ENCODE measurements at places on chromosomes 1 and 21.
A peak's percentile ranks its signal among the peaks of the same experiment; 100 is the strongest.

- no peak for DNase-seq
Measured at GRCh38 chr1:22575532-22576149, 12.4 kb downstream of the EPHA8 start.

- no peak for DNase-seq
Measured at GRCh38 chr21:43754948-43755781, 20.9 kb downstream of the CSTB start.

GRCh38 chr1:157993147-157993917 is at the start of gene KIRREL1:
Gene KIRREL1, plus strand, starts transcription at chr1:157993645. Its CDS starts 32 bp downstream, at chr1:157993677.
- DNase-seq: no peak

DNA sequence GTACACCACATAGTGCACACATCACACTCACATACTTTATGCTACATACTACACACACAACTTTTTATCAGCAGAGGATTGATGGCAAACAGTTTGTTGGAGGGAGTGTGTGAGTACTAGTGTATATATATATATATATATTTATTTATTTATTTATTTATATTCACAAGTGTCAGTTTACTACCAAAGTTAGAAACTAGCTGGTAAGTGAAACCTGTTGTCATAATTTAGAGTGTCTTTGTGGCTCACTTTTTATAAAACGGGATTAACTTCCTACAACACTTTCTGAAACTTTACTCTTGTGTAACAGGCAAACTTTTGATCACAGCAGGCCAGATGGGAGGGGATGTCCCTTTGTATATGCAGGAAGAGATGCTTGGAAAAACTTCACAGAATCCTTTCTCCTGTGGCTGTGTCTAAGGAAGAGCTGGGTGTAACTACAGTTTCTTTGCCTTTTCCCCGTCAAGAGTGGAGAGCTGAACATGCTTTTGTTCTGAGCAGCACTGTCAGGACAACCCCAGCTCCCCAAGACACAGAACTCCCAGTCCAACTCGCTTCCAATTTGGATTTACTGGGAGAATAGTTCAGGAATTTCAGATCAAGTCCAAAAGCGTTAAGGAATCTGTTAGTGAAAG is 1.9 kb upstream of the SAMD13 start:
- no peak for DNase-seq

GRCh38 chr1:76635784-76636183 is 231.5 kb upstream of the ST6GALNAC5 start:
- DNase-seq: no peak

DNA sequence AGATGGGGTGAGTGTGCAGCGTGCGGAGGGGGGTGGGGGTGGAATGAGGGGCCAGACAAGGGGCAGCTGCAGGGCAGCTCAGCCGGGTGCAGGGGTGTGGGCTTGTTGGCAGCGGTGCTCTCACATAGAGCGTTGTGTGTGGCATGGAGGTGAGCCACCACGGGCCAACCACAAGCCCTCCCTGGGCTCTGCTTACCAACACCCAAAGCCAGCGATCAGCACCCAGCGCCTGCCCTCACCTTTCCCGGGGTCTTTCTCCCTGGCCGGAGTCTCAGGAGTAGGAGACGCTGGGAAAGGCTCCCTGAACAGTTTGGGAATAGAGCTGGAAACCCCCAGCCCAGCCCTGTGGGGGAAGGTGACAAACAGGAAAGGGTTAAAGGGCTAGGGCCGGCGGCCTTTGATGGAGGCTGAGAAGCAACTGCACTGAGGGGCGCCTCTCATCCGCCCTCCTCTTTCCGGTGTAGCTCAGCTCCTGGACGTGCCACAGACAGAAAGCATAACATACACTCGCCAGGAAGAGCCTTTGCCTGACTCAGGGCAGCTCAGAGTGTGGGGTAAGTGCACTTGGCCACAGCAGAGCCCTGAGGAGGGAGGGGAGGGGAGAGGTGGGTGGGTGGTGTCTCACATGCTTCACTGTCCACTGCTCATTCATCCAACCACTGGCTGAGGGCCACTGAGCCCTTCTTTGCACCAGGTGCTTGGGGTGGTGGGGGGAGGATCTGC is 577 bp downstream of the IKBKE start:
- DNase-seq: peak; percentile 58

GRCh38 chr1:77742011-77742555 is 17.6 kb downstream of the USP33 start:
- DNase-seq: no peak

GRCh38 chr1:13667691-13668090 is 32.3 kb upstream of the PRDM2 start:
- no peak for DNase-seq

GRCh38 chr1:197884173-197884572 is 18.3 kb upstream of the C1orf53 start:
- DNase-seq: no peak

DNA sequence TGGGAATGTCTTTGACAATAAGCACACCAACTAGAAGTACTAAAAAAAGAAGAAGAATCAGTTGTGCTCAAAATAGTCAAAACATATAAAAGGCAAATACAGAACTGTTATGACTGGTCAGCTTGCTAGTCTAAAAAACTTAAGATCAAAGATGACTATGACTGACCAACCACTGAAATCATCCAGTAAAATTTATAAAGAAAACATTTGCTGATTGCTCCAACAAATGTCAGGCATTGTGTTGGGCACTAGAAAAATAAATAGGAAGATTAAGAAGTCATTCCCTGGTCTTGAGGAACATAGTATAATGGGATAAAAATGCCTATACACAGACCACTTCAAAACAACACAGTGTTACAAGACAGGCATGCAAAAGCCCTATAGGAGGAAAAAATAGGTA is 9.3 kb upstream of the ANGPTL3 start:
- no peak for DNase-seq

DNA sequence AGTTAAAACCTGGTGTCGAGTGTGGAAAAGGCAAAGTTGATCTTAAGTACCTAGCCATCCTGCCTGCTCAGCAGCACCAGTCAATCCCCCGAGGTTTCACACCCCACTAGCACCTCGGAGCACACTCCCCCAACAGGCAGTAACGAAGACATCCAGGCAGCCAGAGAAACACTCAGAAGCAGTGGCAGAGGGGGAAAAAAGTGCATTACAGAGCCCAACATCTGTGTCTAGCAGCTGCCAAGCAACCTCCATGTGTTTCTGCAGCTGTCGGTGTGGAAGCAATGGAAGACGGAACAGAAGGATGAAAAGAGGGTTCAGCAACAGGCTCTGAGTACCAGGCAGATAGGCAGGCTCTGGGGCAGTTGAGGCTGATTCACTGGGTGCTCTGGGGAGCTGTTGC is 73.4 kb upstream of the PROX1 start:
- DNase-seq: no peak

DNA sequence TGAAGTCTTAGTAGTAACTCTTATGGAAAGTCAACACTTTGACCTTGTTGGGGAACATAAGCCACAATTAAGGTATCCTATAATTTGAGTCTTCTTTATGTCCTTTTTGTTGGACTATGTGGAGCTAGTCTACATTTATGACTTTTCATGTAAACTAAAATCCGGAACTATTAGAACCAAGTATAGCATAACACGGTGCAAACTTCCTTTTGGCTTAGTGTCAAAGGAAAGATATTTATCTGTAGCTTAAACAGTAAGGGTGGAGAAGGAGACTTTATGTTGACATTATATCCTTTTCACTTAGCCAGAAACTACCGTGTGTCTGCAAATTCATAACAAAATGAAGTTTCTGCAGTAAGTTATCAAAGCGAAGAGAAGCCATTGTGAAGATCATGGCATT is 7.3 kb downstream of the UAP1 start:
- no peak for DNase-seq

DNA sequence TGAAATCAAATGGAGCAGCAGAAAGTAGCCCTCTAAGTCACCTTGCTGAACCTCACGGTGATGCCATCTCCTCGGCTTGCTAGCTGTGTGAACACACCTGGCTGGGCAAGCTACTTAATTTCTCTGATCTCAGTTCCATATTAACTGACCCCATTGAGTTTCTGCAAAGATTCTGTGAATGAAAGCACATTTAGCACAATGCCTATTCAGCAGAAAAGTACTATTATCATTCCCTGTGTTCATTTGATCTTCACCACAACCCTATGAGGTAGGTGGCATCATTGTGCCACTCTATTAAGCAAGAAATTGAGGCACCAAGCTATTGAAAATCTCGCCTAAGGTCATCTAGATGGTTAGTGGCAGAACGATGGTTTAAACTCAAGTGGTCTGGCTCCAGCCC is 130.1 kb upstream of the HOOK1 start:
- no peak for DNase-seq

DNA sequence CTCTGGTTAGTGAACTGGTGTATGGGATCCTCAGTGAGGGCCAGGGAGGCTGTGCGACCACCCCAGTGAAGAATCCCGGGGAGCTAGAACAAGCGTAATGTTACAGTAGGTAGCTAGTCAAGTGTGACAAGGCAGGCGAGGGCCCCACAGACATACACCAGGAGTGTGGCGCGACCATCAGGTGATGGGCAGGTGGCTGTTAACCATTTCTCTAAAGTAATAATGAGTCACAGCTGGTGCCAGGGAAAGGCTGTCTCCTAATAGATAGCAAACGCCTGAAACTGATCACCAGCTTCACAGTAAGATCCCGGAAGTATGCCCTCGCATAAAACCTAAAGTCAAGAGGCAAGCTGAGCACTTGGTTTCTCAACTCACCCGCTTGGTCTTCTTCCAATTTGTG is 40.5 kb upstream of the TARBP1 start:
- DNase-seq: no peak

DNA sequence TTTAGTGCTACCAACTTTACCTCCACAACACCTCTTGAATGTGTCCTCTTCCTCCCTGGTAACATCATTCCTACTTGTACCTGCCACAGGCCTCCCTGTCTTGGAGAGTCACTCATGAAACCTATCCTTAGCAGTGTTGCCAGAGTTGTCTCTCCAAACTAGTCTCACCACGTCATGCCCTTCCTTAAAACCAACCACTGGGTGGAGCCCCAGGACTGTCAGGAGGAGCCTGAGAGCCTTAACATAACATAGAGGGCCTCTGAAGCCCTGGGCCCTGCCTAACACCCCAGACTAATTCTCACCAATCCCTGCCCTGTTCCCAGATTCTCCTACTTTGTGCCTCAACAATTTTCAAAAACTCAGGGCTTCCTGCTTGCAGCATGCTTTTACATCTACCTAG is 65.3 kb downstream of the ZNF697 start:
- DNase-seq: no peak

DNA sequence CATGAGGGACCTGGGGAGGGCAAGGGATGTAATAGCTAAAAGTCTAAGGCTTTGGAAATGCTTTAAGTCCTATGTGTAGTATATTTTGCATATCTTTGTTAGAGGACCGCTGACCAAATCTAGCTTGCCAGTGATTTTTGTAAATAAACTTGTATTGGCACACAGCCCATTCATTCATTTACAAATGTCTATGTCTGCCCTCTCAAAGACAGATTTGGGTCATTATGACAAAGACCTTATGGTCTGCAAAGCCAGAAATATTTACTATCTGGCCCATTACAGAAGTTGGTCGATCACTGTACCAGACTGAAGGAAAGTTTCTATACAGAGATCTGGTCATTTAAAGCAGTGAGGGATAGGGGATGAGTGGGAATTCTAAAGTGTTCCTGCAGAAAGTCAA is 120.1 kb upstream of the RAVER2 start:
- DNase-seq: no peak

- no peak for DNase-seq
Measured at GRCh38 chr1:178659789-178660208, 65.2 kb upstream of the RALGPS2 start.

DNA sequence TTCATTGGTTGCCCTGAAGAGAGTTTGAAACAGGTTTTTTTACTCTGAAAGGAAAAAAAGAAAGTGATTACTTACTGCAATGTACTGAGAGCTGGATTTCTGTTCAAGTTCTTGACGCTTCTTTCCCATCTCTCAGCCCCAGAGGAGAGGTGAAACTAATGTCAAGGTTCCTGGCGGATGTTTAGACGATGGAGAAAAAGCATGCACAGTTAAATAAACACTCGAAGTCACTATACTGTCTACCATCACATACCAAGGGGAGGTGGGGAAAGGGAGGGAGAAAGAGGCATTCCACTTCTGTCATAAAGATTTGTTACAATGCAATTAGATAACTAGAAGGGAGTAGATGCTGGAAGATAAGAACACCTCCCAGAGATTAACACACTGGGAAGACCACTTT is 177.0 kb upstream of the TNR start:
- no peak for DNase-seq

DNA sequence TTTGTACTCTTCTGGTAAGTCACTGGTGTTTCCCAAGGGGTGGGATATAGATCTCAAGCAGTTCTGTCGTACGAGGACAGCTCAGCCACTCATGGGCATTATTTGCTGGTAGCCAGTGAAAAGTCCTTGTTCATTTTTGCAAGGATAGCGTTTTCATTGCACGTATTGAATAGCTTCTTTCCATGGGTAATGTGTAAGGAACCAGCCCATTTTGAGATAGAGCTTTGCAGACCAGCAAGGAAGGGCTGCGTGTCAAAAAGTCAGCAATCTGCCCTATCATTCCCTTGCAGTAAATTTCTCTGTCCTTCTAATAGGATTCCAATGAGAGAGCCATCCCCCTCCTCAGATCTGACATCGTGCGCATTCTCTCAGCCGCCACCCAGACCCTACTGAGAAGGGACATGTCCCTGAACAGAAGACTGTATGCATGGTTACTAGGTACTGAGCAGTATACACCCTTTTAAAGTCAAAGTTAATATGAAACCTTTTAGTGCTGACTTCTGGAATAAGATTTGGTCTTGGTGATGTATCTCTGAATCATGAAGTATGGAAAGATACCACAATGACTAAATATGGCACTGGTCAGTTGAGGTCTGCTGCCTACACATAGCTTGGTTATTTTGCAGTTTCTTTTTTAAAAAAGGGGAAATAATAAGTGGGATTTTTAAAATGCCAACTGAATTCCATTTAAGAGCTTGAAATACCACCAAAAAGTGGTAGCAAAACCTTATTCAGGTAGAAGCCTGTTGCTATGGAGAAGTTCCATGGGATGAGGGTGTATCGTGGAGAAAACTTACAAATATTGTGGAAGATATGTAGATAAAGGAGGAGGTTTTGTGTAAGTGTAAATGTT is 55.3 kb downstream of the DOP1B start:
- no peak for DNase-seq

- DNase-seq: no peak
Measured at GRCh38 chr1:62905872-62906271, 121.9 kb downstream of the ATG4C start.

- no peak for DNase-seq
Measured at GRCh38 chr1:6967431-6968111, 182.3 kb downstream of the CAMTA1 start.

Data from CD4-positive, alpha-beta T cell treated with Interleukin-15 for 4 hours (primary cell).